ENCODE measurements at places on chromosomes 13 and 19. TPM values are rescaled to one million over a fixed set of nuclear protein-coding genes. Genes with fewer than 3 reads are reported as not detected.

The ZNF223 gene
- total RNA-seq, result 2.8 TPM

The CELF5 gene
- total RNA-seq, result 0.52 TPM

The LRRC63 gene
- total RNA-seq, result not detected

The LMO7 gene
- total RNA-seq, result 41.1 TPM

The PSG4 gene
- 0.64 TPM for total RNA-seq
